ENCODE measurements at places on chromosomes 16 and 17.

DNA sequence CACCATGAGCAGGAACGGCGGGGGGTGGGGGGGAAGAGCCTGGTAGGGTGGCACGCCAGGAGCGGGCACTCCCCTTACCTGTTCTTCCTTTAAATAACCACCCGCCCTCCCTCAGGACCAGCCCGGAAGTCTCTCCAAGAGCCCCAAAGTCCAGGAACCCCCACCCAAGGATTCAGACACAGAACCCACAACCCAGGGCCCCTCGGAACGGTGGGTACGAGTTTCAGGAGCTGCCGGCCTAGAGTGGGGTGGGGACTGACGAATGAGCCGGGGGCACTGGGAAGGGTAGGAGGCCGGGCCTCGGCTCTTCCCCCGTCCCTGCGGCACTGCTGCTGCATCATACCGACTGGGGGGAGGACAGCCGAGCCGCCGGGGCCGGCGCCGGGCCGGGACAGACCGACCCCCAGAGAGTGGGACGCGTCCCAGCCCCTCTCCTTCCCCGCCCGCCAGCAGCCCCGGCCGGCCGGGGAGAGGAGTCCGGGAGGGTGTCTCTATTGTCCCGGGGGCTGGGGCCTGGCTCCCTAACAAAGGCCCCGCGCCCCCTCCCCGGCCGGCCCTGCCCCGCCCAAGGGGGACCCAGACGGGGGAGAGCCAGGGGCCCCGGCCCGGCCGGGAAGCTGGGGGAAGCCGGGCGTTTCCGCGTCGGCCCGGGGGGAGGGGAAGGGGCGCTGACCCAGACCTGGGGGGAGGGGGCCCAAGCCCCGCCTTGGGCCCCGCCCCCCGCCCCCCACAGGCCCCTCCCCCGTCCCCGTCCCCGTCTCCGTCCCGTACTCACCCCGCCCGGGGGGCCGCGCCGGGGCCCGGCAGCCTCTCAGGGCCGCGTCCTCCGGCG lies 747 bp downstream of the ATXN7L3 start:
- DNase-seq: peak; percentile 97

DNA sequence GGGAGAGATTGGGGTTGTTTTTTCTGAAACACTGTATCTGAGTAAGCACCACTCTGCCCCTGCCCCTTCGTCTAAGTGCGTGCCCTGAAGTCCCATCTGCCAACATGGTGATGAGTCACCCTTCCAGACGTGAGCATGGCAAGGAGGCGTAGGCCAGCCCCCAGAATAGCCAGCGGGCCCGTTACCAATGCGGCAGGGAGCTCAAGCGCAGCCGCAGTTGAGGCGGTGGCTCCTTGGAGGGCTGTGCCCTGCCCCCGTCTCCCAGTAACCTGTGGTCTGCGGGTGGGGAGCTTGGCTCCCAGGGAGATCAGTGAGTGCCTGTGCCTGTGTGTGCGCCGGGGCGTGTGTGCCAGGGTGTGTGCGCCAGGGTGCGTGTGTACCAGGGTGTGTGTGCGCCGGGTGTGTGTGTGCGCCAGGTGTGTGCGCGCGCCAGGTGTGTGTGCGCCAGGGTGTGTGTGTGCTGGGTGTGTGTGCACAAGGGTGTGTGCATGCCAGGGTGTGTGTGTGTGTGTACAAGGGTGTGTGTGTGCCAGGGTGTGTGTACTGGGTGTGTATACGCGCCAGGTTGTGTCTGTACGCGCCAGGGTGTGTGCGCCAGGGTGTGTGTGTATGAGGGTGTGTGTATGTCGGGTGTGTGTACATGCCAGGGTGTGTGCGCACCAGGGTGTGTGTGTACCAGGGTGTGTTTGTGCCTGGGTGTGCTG lies 98.6 kb upstream of the CHMP6 start:
- DNase-seq: no peak

DNA sequence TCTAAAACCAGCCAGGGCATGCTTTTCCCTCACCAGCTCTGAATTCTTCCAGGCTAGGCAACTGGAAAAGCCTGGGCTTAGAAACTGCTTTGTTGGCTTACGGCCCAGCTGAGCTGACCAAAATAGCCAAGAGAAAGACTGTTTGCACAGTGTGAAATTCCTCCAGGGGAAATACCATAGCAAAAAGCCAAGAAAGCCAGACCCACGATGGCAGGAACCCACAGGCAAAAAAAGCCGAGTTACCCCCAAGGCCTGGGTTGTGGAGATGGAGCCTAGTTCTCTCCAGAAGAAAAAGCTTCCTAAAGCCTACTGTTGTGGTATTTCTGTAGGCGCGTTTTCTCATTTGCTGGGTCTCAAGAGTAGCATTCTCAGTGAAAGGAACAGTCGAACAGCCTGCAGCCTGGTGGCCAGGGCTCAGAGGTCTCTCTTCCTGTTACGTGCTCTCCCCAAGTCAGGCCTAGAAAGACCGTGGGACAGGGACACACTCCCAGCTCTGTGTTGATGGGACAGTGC lies 9.2 kb downstream of the SP2 start:
- no peak for DNase-seq

DNA sequence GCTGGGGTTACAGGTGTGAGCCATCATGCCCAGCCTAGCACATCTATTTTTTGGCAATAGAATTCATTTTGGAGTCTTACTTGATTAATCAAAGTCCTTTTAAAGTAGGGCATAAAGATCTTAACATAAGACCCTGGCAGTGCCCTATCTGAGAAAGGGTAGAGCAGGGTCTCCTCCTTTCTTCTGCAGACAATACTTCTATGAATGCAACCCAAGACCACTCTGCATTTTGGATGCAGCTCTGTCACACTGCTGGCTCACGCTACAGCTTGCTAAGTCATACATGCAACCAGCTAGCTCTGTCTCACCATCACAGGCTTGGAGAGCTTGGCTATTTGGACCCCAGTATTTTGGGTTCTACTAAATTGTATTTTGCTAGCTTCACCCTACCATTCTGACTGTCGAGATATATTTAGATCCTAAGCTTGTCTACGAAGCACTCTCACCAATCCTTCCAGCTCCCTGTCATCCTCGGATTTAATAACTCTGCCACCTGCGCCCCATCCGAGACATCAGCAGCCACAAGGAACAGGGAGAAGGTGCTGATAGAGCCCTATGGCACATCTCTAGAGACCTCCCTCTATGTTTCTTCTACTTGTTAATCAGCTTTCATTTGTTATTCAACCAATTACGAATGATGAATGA lies 45.1 kb downstream of the RBFOX3 start:
- DNase-seq: no peak

- peak; percentile 22 for DNase-seq
Measured at GRCh38 chr17:67942810-67943209, 53.5 kb downstream of the C17orf58 start.
